ENCODE measurements at places on chromosomes 1 and 21. TPM values are rescaled to one million over a fixed set of nuclear protein-coding genes. Genes with fewer than 3 reads are reported as not detected.

- H3K4me1 ChIP-seq = peaks cover 40% of the 10 kb centered on the region
- no peaks in the 10 kb centered on the region for H3K36me3 ChIP-seq
- no peak overlapping the region for H3K4me3 ChIP-seq
- no peaks in the 10 kb centered on the region for H3K27me3 ChIP-seq
- no peak overlapping the region for H3K27ac ChIP-seq
These were observed 44.3 kb downstream of the LAMC2 start for GRCh38 chr1:183230413-183230812.

- peaks cover 8% of the 10 kb centered on the region for H3K36me3 ChIP-seq
- no peaks in the 10 kb centered on the region for H3K27me3 ChIP-seq
- no peak for DNase-seq
- H3K27ac ChIP-seq = no peak overlapping the region
- H3K4me1 ChIP-seq = peaks cover 6% of the 10 kb centered on the region
- H3K4me3 ChIP-seq = no peak overlapping the region
These were observed 442 bp upstream of the RUSC1 start for GRCh38 chr1:155320252-155320651.

DNA sequence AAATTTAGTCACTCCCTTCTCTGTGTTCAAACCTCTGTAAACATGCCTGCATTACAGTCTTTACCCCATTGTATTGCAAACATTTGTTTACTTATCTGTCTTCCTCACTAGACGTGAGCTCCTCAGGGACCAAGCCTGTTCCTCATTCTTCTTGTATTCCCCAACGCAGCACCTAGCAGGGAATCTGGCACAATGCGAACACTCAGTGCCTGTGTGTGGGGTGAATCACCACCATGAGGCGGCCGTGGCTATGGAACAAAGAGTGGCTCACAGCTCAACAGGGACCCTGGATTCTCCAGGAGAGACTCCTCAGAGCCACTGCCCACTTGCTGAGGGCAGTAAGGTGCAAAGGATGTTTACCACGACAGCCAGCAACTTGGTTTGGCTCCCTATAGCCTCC, 95.9 kb downstream of the DDX20 start:
- H3K4me3 ChIP-seq = no peak overlapping the region
- H3K36me3 ChIP-seq = no peaks in the 10 kb centered on the region
- H3K27ac ChIP-seq = no peak overlapping the region
- H3K27me3 ChIP-seq = peaks cover 18% of the 10 kb centered on the region

DNA sequence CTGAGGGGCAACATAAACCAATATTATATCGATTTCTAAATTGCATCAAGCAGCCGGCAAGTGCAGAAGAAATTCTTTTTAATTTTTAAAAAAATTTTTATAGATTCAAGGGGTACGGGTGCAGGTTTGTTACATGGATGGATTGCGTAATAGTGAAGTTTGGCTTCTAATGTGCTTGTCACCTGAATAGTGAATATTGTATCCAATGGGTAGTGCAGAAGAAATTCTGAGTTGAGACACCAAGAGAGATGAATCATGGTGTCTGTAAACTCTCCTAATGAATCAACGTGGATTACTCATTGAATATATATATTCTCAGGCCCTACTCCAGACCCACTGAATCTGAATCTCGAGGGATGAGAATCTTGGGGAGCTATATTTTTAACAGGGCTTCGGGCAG, 253.7 kb upstream of the FOXD3 start:
- H3K27ac ChIP-seq = no peak overlapping the region
- peaks cover 26% of the 10 kb centered on the region for H3K27me3 ChIP-seq
- no peaks in the 10 kb centered on the region for H3K4me1 ChIP-seq
- H3K4me3 ChIP-seq = no peak overlapping the region
- no peaks in the 10 kb centered on the region for H3K36me3 ChIP-seq
- DNase-seq = no peak

DNA sequence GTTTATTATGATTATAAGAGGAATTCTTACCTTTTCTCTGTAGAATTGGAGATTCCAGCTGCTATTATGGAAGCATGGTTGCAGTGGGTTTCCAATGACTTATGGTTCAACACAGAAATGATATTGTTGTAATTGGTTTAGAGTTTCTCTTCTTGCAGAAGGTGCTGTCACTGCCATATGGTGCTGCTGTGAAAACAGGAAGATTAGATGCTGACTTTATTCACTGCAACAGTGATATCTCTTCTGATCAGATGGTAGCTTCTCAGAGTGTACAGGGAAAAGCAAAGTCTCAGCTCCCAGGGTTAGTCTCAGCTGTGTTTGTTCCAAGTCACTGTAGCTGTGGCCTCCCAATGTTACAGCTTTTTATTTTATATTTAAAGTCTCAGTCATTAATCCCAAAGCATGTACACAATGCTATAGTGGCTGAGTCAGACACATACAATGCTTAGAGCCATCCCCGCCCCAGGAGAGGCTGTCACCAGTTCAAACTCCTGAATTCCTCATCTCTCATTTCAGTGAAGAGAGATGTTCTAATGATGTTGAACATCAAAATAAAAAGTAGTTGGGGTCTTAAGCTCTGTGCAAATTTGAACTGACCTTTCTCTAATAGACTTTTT, 42.7 kb upstream of the RGS2 start:
- no peak overlapping the region for H3K27ac ChIP-seq
- peaks cover 5% of the 10 kb centered on the region for H3K4me1 ChIP-seq
- no peak overlapping the region for H3K4me3 ChIP-seq

- no peak for DNase-seq
- peaks cover 3% of the 10 kb centered on the region for H3K4me1 ChIP-seq
- H3K27ac ChIP-seq = no peak overlapping the region
These were observed 104.1 kb downstream of the CDC42BPA start for GRCh38 chr1:227214207-227214606.

DNA sequence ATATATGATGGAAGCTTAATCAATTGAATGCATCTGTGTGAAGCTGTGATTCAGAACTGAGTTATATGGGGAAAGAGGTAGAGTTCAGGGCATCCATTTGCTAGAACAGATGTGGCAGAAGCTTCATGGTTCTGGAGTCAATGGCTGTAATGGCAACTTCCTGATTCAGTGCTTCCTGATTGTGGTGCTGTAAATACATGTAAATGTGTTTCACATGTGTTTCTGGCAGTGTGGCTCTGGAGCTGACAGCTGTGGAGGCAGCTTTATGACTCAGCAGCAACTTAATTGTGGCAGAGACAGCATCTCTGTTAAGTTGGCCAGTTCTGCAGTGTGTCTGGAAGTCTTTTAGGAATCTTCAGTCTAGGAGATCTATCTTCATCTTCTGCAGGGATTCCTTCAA, 226.6 kb upstream of the ZRANB2 start:
- no peaks in the 10 kb centered on the region for H3K4me1 ChIP-seq
- DNase-seq = peak; percentile 74
- H3K36me3 ChIP-seq = no peaks in the 10 kb centered on the region
- no peaks in the 10 kb centered on the region for H3K27me3 ChIP-seq
- H3K27ac ChIP-seq = no peak overlapping the region
- no peak overlapping the region for H3K4me3 ChIP-seq

- DNase-seq = no peak
- H3K27me3 ChIP-seq = no peaks in the 10 kb centered on the region
- no peak overlapping the region for H3K27ac ChIP-seq
- H3K36me3 ChIP-seq = peaks cover 4% of the 10 kb centered on the region
- H3K4me3 ChIP-seq = no peak overlapping the region
These were observed 29.3 kb downstream of the COP1 start for GRCh38 chr1:176177764-176178163.

- peak; percentile 62 for DNase-seq
- H3K27ac ChIP-seq = no peak overlapping the region
- H3K4me1 ChIP-seq = no peaks in the 10 kb centered on the region
These were observed 61.8 kb upstream of the DAB1 start for GRCh38 chr1:57485643-57486042.

GRCh38 chr1:37085393-37085792, 51.1 kb upstream of the GRIK3 start:
- H3K27ac ChIP-seq = no peak overlapping the region
- no peaks in the 10 kb centered on the region for H3K4me1 ChIP-seq
- DNase-seq = no peak
- H3K36me3 ChIP-seq = no peaks in the 10 kb centered on the region
- no peak overlapping the region for H3K4me3 ChIP-seq
- H3K27me3 ChIP-seq = no peaks in the 10 kb centered on the region

DNA sequence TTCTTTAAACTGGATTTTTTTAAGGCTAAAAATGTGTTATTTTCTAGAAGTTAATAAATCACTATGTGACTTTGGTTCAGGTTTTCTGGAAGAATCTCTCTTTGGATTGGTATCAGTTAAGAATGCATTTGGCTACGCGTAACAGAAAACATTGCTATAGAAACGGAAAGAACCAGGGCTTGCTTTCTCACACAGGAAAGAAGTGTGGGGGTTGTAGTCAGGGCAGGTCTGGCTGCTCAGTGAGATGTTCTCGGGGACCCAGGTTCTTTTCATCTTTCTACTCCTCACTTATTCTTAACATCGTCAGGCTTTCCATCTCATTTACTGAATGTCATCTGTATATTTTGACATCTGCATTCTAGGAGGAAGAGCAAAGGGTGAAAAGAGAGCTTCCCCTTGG, 191.4 kb downstream of the ZBTB18 start:
- H3K36me3 ChIP-seq = no peaks in the 10 kb centered on the region
- no peak overlapping the region for H3K27ac ChIP-seq
- DNase-seq = no peak
- H3K4me3 ChIP-seq = no peak overlapping the region

GRCh38 chr1:53324321-53324720, 3.5 kb downstream of the LRP8 start:
- H3K36me3 ChIP-seq = no peaks in the 10 kb centered on the region
- DNase-seq = no peak
- H3K4me1 ChIP-seq = peaks cover 3% of the 10 kb centered on the region
- H3K27ac ChIP-seq = no peak overlapping the region
- H3K4me3 ChIP-seq = no peak overlapping the region

GRCh38 chr1:244371242-244372141, 80.2 kb downstream of the ADSS2 start:
- H3K4me3 ChIP-seq = no peak overlapping the region
- H3K27ac ChIP-seq = no peak overlapping the region
- H3K4me1 ChIP-seq = peaks cover 6% of the 10 kb centered on the region
- DNase-seq = no peak

GRCh38 chr1:173128742-173129141, 78.0 kb upstream of the TNFSF18 start:
- no peaks in the 10 kb centered on the region for H3K27me3 ChIP-seq
- H3K27ac ChIP-seq = no peak overlapping the region
- H3K4me1 ChIP-seq = no peaks in the 10 kb centered on the region
- H3K4me3 ChIP-seq = no peak overlapping the region
- no peak for DNase-seq
- no peaks in the 10 kb centered on the region for H3K36me3 ChIP-seq

DNASE2B gene
- total RNA-seq = not detected

LPAR3 gene
- total RNA-seq = 11.1 TPM

KIAA1614 gene
- 1.3 TPM for total RNA-seq

OR2L5 gene
- not detected for total RNA-seq

DMRTA2 gene
- total RNA-seq = 0.12 TPM

KCNE2 gene
- total RNA-seq = 1.7 TPM

All from cardiac muscle cell (in vitro differentiated cells and primary cell).